Stimulated activated CD4-positive, alpha-beta T cell treated with anti-CD3 and anti-CD28 coated beads, Interleukin-2, amount 100 ng/mL, for 4 hours (primary cell): ENCODE measurements at places on chromosomes 5 and 9.

DNA sequence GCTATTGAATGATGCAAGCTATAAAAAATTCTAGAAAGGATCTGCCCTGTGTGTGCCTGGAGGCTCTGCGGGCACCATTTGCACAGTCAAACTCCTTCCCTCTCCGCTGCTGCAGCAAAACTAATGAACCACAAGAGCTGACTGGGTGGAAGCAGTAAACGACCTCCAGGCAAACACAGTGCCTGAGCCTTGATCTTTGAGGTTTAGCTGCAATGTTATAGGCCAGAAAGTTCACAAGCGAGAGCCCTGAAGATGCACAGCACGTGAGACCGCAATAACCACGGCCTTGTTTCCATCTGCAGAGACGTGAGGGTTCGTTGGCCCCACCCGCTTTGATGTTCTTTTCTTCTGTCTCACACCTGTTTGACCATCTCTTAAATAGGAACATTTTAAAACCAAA, 69.2 kb upstream of the S1PR3 start:
- DNase-seq: peak; percentile 9

DNA sequence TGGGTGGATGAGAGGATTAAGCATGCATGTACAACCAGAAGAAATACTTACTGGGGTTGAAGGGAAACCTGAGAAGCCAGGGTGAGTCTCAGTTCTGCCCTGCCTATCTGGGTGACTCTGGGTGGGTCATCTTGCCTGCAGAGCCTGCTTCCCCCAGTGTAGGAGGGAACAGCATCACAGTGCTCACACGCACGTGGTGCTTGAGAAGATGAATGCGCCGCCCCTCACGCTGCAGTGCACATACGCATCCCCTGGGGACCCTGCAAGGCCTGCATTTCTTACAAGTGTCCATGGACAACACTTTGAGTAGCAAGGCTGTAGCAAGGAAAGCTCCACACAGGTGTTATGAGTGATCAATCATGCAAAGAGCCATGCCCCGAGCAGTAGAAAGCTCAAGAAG, 18.7 kb upstream of the GABBR2 start:
- no peak for DNase-seq

GRCh38 chr9:130745210-130745800, 51.7 kb downstream of the EXOSC2 start:
- no peak for DNase-seq

- DNase-seq: no peak
Measured at GRCh38 chr5:149996205-149996890, 4.1 kb downstream of the TIGD6 start.

- no peak for DNase-seq
Measured at GRCh38 chr5:76207120-76207519, 123.9 kb downstream of the SV2C start.

- no peak for DNase-seq
Measured at GRCh38 chr5:142531977-142532780, 153.7 kb downstream of the FGF1 start.

- DNase-seq: peak; percentile 68
Measured at GRCh38 chr9:132877824-132878694, at the start of gene AK8. Gene AK8 (minus strand): TSS chr9:132878284. CDS start chr9:132878255, 29 bp downstream.

GRCh38 chr9:87336914-87337333, 160.7 kb upstream of the DAPK1 start:
- DNase-seq: no peak

GRCh38 chr5:115028557-115028956, 141.2 kb downstream of the TRIM36 start:
- DNase-seq: no peak

- no peak for DNase-seq
Measured at GRCh38 chr9:27519466-27520465, 4.3 kb upstream of the IFNK start.

DNA sequence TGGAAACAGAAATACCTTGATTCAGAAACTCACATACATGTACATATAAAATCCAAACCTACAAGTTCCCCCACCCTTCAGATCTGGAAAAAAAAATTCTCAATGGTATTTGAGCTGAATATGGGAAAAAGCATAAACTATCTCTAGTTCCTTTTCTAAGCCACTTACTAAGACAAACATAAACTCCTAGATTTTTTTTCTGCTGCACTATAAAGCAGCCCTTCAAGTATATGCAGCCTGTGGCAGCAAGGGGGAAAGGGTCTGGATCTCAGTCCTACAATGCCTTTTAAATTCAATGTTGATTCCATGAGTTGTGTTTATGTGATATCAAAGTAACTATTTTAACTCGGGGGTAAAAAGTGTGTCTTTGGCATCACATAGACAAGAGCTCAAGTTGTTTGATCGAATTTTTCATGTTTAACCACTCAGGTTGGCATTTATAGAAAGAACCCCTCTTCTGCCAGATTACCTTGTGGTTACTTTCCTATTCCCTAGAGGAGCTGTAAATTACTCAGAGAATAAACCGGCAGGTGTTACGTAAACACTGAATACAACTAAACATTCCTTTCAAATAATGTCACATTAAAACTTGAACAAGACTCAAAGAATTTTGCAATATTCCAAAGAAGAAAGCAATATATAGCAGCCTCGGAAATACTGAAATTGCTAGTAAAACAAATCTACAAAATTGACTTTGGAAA, 91.8 kb upstream of the FER start:
- no peak for DNase-seq

- DNase-seq: no peak
Measured at GRCh38 chr5:39314591-39314990, 49.7 kb downstream of the C9 start.

GRCh38 chr5:33180900-33181299, 259.9 kb upstream of the TARS1 start:
- no peak for DNase-seq

- no peak for DNase-seq
Measured at GRCh38 chr5:144832416-144832815, 661.7 kb downstream of the KCTD16 start.

- DNase-seq: no peak
Measured at GRCh38 chr5:13250464-13251291, 693.8 kb downstream of the DNAH5 start.

GRCh38 chr9:131406563-131407436, 12.9 kb downstream of the PRRC2B start:
- DNase-seq: no peak

GRCh38 chr5:18119156-18119785, 485.0 kb downstream of the TAF11L14 start:
- no peak for DNase-seq

DNA sequence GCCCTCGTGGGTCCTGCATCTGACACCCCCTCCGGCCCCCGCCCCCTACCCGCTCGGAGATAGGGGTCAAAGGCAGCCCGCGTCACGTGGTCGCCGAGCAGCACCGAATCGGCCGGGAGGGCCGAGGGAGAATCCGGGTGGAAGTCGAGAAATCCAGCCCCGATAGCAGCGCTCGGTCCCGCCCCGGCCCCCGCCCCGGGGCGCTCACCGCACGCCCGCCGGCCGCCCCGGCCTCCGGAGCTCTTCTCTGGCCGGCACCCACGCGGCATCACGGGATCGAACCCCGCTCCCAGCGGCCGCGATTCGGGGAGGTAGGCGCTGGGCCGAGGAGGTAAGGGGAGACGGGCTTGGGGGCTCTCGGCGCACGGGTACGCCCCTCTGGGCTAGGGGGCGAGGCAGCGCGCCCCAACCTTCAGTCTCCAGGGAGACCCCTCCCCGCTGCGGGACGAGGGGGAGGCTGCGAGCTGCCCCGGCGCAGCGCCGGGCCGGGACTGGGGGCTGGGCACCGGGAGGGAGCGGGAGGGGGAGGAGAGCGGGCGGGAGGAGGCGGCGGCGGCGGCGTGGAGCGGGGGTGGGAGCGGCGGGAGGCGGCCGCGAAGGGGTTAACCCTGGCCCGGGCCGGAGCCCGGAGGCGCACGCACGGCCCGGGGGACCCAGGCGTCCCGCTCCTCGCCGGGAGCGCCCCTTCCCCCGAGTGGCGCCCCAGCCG, 22.1 kb upstream of the NDST1 start:
- no peak for DNase-seq

- DNase-seq: no peak
Measured at GRCh38 chr9:21440139-21440538, at the start of gene IFNA1. Gene IFNA1 (plus strand): TSS chr9:21440439. CDS start chr9:21440508, 69 bp downstream.

- DNase-seq: no peak
Measured at GRCh38 chr5:29114331-29114768, 2076.0 kb upstream of the CDH9 start.

- DNase-seq: peak; percentile 1
Measured at GRCh38 chr9:70257991-70258691, 637 bp upstream of the SMC5 start.

DNA sequence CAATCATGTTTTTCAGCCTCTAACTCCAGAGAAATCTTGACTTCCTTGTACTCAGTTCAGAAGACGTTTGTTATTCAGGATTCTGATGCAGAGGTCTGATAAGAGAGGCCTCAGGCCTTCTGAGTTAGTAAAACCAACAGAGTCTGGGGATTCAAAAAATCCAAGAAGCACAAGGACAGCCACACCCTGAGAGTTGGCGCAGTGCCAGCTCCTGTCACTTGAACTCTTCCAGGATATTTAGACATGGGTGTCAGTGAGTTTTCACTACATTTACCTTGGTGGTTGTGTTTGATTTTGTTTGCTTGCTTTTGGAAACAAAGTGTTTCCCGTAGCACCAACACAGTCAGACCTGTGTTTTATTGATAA, 41.6 kb upstream of the PDE8B start:
- DNase-seq: no peak

DNA sequence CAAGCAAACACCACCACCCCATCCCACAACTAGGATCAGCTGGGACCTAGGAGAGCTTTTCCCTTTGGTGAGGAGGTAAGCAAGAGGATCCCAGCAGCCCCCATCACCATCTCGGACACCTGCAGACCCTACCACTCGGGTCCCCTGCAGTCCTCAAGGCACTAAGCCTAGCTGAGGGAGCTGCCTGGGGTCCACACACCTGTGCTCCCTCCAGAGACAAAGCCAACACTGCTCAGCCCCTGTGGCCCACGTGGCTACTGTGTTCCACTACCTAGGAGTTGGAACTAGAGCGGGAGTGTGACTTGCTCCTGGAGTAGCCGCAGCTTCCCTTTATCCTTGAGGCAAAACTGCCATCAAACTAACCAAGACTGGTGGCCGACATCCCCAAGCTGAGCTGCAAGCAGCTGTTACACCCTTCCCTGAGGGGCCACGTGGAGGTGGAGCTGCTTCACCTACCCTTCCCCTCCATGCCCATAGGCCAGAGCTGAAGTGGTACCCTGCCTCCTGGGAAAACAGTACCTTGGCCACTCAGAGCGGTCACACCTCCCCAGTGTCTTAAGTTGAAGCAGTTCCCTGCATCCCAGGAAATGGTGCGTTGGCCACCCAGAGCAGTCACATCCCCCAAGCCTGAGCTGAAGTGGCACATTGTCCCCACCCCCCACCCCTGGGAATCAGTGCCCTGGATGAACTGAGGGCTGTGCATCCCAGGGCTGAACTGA, 205.5 kb downstream of the CACNA1B start:
- no peak for DNase-seq

DNA sequence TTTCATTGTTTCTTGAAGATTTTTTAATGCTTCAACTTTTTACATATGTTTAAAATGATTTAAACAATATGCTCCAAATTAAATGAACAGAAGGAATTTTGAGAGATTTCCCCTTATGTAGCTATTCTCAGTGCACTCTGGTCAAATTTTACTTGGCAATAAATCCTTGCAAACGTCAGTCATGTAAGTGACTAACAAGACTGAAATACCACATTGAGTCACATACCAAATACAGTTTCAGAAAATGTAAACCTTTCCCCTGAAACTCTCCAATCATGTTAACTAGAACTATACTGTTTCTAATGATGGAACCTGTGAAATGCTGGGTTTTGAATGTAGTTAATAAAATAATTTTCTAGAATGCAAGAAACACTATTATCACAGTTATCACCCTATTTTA, 29.6 kb downstream of the SAR1B start:
- DNase-seq: no peak

- DNase-seq: no peak
Measured at GRCh38 chr5:173909199-173909598, 21.1 kb downstream of the CPEB4 start.

GRCh38 chr5:52376592-52376991, 411.1 kb upstream of the ITGA1 start:
- no peak for DNase-seq

DNA sequence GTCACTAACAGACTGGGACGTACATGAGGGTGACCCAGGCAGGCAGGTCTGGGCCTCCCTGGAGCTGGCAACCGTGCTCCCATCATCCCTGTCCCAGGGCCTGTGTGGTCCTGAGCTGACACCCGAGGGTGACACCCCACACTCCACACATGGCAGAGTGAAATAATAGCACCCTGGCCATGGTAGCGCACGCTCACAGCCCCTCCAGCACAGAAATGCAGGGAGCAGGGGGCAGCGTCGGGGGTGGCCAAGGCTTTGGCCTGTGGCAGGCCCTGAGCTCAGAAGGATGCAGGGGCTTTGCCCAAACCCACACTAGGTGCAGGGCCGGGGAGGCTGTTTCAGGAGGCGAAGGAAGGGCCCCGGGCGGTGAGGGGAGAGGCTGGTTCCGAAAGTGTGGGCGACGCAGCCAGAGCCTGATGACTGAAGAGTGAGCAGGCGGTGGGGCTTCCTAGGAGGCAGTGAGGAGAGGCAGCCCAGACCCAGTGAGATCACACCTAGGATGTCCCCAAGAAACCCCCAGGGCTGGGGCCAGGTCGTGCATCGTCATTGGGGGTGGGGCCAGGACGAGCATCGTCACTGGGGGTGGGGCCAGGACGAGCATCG, 12.9 kb downstream of the OR2V2 start:
- DNase-seq: peak; percentile 80

GRCh38 chr9:626596-626995, 214.9 kb upstream of the DMRT1 start:
- DNase-seq: no peak

- DNase-seq: no peak
Measured at GRCh38 chr9:93169444-93169843, 14.5 kb upstream of the WNK2 start.

DNA sequence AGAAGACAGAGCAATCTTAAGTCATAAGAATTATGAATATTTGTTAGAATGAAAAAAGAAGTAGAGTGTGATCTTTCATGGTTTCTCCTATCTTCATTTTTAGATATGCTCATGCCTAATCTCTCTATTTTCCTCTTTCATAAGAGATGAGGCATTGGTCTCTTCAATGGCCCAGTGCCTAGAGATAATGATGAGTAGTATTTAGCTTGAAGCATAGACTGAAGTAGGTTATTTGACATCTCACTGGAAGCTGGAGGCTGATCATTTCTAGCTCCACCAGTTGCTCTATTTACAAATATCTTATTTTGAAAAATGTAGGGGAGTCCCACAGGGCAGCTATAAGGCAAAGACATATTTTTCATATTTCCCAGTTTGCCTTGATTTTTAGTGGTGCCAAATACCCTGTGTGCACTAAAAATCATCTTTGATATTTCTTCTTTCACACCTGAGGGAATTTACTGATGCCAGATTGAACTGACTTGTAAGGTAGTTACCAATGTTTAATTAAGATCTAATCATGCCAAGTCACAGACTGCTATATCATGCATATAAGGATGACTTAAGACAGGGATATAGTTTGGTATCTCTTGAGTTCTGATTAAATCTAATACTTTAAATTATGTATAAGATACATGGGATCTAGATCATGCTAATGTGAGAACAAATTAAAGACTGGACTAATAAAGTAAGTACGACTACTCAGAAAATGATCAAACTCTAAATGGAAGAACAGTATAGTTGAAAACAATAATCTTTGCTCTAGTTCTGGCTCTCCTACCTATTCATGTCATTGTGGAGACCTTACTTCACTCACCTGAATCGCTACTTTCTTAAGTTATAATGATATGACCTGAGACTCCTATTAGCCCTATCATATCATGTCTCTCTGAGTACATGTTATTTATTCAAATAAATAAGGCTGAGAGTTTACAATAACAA, 108.2 kb upstream of the IFNE start:
- no peak for DNase-seq

- no peak for DNase-seq
Measured at GRCh38 chr5:122743261-122743660, 31.6 kb upstream of the SNX2 start.

GRCh38 chr9:95572381-95573151, 55.8 kb upstream of the PTCH1 start:
- DNase-seq: no peak
